ENCODE measurements at places on chromosomes 5 and 9.

DNA sequence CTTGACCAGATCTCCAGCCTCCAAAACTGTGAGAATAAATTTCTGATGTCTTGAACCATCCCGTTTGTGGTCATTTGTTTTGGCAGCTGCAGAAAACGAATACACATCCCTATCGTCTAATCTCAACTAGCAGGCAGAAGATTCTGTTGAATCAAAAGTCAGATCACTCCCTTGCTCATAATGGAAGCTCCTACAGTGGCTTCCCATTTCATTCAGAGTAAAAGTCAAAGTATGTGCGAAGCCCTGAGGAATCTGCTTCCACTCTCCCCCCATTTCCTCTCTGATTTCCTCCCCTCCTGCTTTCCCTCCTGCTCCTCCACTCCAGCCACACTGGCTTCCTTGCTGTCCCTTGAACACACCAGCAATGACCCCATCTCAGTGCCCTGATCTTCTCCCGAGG, 34.8 kb upstream of the SPOCK1 start:
- no peak for DNase-seq

DNA sequence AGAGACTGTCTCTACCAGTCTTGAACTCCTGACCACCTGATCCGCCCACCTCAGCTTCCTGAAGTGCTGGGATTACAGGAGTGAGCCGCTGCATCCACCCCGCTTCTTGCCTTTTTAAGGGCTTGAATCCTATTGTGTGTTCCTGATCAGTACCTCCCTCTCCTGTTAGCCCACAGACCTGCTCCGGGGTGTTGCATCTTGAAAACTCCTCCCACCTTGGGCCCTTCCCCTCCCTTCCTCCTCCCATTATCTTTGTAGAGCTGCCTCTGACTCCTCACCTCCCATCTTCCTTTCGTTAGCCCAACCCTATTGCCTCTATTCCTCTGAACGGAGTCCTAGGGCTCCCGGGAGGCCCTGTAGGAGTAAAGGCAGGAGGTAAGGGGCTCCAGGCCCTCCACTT, 48.5 kb upstream of the NEK6 start:
- no peak for DNase-seq

- DNase-seq = no peak
Observed at GRCh38 chr5:130109152-130109551, 204.9 kb downstream of the CHSY3 start.

GRCh38 chr5:31332160-31332559, 138.7 kb downstream of the CDH6 start:
- no peak for DNase-seq

GRCh38 chr9:122020398-122020797, 72.7 kb downstream of the TTLL11 start:
- DNase-seq = no peak

- no peak for DNase-seq
Observed at GRCh38 chr9:19298436-19299000, 68.0 kb downstream of the DENND4C start.

GRCh38 chr5:169094586-169095409, 206.1 kb downstream of the SLIT3 start:
- no peak for DNase-seq

DNA sequence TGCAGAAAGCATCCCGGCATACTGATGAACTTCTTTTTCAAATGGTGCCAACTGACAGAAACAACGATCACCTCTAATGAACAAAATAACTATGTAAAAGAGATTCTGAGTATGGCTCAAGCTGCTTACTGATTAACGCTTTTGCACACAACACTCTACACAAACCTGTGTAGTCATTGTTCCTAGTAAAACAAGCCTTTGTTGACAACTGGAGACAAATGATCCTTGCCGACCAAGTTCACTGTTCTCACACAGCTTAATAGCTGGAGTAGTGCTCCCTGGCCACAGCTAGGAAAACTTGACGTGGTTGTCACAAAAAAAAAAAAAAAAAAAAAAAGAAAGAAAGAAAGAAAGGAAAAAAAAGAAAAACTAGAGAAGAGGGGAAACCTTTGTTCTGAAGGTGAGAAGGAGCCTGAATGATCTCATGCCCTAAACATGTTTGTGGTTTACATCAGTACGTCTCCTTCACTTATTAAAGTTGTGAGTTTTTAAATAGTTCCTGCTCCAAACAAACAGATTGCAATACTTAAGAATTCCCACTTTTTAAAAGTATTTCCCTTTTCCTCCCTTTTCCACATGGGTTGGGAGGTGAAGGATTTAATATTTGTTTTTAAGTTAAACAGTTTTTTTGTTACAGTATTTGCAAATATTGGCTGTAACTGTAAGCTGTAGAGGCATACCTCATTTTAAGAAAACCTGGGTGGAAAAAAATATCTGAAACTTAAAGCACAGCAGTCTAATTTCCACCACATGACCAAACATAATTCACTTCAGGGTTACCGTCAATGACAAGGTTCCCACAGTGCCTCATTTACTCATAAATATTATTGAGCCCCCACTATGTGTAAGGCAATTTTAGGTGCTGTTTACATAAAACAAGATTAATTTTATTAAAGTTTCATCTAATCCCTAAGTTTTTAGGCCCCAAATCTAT, 63.7 kb downstream of the GLIS3 start:
- no peak for DNase-seq

GRCh38 chr9:69357030-69357775, 32.2 kb downstream of the ENTREP1 start:
- DNase-seq = no peak

GRCh38 chr9:132004323-132004722, 75.3 kb downstream of the MED27 start:
- no peak for DNase-seq

DNA sequence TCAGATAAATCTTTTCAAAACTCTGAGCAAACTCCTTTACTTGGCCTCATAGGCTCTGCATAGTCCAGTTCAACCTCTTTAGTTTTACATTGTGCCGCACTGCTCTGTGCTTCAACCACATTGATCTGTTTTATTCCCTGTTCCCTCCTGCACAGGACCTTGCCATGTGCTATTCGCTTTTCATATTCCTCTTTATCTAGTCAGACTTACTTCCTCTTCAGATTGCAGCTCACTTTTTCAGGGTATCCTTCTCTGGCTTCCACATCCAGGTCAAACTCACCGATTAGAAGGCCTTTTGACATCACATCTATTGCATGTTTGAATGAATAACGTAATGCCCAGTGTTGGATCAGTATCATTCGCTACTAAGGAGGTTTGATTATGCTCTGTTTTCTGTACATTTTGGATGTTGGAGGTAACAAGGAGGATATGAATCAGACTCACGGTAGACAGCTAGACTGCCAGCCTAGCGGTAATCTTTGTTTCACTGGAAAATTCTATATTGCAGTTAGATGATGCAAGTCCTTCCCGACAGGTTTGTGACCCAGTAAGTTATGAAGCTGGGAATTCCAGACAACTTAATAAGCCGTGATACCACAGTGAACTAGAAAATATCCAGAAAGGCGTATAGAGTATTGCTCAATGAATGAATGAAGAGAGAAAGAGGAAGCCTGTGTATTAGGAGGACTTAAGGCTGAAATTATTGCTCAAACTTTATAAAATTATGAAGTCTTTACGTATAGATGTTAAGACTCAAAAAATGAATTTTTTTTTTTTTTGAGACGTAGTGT, 65.7 kb downstream of the IQGAP2 start:
- DNase-seq = no peak

- no peak for DNase-seq
Observed at GRCh38 chr5:149953436-149954121, 7.0 kb upstream of the SLC26A2 start.

DNA sequence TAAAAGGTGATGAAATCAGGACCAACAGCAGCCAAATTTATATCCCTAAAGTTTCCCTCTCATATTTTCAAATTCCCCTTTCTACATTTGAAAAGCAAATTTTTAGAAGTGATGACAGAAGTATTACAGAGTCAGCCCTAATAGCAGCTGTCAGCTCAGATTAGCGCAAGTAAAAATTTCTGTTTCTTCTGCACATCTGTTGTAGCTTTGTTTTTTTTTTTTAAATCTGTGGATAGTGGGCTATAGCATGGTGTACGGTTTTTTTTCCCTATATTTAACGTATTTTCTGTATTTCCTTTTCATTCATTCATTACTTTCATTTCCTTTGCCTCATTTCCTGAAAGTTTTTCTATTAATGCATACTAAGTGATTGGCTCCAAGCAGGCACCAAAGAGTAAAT, 99.1 kb downstream of the MACIR start:
- no peak for DNase-seq

- DNase-seq = no peak
Observed at GRCh38 chr5:140040358-140040757, 2.7 kb downstream of the NRG2 start.

DNA sequence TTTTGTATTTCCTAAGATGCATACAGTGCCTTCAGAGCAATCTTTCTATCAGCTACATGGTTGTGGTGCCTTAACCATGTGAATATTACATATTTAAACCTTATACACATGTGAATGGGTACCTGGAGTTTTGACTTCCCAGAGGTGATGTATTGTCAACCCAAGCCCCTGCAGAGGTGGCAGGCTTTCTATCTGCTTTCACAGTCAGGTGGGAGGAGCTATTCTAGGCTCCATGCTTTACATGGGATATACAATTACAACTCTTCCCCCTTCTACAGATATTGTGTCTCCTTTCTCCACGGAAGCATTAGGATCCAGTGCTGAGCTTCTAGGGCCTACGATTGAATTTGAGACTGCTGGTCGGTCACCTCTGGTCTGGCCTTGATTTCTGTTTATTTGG, 89.8 kb upstream of the TUT7 start:
- no peak for DNase-seq

DNA sequence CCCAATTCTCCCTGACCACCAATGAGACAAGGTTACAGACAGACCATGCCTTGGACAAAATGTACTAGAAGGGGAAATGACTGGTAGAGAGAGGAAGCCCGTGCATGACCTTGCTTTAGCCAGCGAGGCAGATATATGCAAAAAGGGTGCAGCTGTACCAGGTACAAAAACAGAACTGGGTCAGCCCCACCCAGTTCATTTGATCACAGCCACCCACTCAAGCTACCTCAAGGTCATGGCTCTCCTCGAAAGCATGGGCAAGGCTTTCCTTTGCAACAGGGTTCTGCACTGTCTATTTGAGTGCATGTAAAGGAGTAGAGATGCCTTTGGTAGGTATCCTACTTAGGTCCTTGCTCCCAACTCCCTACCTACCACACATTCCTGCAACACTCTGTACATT, 33.3 kb downstream of the TLE1 start:
- no peak for DNase-seq

- DNase-seq = no peak
Observed at GRCh38 chr5:64876203-64876602, 107.5 kb downstream of the CWC27 start.

DNA sequence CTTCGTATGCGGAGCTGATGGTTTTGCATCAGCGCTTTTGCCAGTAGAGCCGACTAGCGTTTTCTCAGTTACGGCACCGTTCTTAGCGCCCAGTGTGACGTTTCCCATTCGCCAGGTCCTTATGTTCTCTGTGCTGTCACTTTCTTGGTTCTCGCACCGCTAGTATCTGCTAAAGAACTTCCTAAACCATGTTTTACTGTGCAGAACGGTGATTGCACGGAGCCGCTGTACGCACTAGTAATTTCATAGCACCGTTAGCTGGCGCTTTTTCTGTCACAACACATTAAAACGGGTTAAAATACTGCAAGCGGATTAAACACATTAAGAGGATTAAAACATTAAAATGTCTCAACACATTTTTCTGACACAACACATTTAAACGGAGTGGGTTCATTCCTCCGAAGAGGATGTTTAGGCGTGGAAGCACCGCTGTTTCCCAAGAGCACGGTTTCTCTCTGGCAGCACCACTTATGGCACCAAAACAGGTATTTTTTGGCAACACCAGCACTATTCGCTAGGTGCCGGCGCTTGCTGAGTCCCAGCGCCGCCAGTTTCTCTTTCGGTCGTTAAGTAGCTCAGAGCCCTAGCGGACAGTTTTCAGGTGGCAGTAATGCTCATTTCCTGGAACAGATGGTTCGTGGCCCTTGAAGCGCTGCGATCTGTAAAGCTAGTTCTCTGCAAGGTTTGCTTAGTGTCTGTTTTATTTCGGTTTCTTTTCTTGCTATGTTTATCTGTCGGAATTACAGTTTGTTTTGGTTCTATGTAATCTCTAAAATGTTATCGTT, 20.3 kb downstream of the ANXA2R start:
- DNase-seq = peak; percentile 84

Data from activated naive CD4-positive, alpha-beta T cell treated with anti-CD3 and anti-CD28 coated beads, Interleukin-2, amount 50 U/mL, for 16 hours (primary cell).